ENCODE measurements at places on chromosomes 13 and 19.
A peak's percentile ranks its signal among the peaks of the same experiment; 100 is the strongest.

- no peak for DNase-seq
Observed at GRCh38 chr19:3455960-3456601, 24.2 kb downstream of the SMIM24 start.

DNA sequence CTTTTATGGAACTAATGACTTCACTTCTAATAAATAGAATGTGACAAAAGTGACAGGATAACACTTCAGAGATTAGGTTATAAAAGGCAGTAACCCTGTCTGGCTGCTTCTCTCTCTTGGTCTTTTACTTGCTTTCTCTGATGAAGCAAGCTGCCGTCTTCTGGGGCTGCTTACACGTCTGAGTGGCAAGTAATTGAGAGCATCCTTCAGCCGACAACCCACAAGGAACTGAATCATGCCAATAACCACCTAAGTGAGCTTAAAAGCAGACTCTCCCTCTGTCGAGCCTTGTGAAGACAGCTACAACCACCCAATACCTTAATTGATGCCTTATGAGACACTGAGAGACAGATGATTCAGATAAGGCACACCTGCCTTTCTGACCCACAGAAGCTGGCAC is 1091.2 kb downstream of the SLITRK1 start:
- no peak for DNase-seq

DNA sequence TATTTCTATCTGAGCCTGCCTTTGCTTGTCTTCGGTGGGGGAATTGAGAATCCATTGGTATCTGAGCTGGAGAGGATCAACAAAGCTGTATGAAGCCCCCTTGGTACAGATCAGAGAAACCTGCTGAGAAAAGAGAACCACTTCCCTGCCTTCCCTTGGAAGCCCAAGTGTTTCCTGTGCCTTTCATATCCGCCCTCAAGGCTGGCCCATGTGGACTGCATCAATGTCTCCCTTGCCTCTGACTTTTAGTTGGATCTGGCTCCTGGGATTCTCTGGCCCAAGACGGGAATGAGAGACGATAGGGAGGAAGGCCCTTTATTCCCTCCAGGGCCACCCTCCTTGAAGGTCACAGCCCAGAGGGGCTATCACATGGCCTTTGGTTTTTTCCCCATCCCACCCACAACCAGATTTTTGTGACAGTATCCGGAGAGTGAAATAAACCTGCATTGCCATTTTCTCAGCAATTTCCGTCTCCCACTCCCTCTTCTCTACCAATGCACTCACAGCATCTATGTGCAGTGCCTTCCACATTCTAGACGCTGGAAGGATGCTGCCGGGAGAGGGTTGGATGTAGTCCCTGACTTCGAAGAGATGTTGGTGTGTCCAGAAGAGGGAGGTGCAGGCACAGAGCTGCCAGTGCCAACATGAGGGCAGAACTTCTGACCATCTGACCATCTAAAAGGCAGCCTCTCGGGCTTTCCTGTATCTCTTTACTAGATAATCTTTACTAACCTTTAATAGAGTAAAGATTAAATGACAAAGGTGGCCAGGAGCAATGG is 63.8 kb downstream of the KCTD15 start:
- no peak for DNase-seq

GRCh38 chr19:40962460-40962961 is 28.6 kb upstream of the CYP2B6 start:
- DNase-seq: no peak

- DNase-seq: no peak
Observed at GRCh38 chr13:100637796-100638195, 36.8 kb downstream of the TMTC4 start.

- DNase-seq: no peak
Observed at GRCh38 chr13:54706336-54706735, 1677.7 kb downstream of the OLFM4 start.

DNA sequence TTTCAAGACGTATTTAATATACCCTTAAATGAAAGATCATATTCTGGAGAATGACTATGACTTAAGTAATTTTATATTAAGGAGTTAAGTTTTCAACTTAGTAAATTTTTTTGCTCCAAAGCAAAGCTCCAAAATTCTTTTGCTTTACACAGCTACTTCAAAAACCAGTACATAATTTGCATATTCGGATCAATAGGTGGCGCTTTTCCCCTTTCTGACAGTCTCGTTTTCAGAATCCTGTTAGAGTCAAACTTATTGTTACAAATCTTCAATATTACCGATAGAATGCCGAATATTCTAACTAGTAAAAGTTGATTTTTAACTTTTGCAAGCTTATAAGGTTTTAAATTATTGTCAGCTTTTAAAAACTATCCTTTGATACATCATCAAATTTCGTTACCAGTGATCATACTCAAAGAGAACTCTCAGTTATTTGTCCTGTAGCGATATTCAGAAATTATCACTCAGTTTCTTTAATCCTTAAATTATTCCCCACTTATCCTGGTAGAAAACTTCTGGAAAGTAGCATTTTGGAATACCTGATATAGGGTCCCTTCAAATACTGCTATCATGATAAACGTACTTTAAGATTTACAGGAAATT is 852.7 kb upstream of the KLHL1 start:
- peak; percentile 21 for DNase-seq

DNA sequence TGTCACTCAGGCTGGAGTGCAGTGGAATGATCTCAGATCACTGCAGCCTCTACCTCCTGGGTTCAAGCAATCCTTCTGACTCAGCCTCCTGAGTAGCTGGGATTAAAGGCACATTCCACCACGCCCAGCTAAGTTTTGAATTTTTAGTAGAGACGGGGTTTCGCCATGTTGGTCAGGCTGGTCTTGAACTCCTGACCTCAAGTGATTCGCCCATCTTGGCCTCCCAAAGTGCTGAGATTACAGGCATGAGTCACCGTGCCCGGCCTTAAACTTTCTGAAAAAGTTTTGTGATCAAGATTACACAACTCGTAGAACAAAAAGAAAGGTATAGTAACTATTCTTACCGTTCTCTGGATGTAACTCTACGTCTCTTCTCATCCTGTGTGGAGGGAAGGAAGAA is 21.2 kb downstream of the DNMT1 start:
- no peak for DNase-seq

DNA sequence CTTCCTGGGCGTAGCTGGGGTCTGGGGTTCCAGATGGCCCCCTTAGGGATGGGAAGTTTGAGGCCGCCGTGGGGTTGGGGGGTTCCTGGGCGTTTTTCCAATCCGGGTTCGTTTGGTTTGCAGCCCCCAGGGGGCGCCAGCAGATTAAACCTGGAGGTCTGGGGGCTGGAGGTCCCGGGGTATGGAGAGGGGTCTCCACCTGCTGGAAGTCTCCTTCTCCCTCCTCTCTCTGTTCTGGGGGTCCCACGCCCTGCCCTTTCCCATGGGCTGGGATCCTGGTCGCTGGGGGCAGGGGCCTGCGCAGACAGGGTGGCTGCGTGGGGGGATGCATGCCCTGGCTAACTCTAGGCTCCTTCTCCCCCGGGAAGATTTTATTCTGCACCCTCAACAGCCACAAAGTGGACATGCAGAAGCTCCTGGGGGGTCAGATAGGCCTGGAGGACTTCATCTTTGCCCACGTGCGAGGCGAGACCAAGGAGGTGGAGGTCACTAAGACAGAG is 899 bp downstream of the GIPC3 start:
- DNase-seq: no peak

- DNase-seq: no peak
Observed at GRCh38 chr13:85379433-85379832, 419.8 kb downstream of the SLITRK6 start.

DNA sequence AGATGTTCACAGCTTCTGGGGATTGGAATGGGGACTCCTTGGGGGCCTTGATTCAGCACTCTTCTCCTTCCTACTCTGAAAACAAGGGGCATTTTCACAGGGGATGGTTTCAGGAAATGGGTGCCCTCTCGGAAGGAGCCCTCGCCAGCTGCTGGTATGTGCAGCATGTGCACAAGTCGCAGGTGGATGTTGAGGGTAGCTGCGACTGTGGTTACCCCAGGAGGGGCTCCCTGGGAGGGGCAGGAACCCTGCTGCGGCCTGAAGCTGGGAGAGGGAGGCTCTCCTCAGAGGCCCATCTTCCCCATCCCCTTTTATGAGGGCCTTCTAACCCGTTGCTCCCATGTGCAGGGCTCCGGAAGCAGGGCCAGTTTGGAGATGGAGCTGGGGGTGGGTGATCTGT is 6.2 kb downstream of the ZNF446 start:
- DNase-seq: no peak

- no peak for DNase-seq
Observed at GRCh38 chr13:63024458-63024857, 1608.8 kb upstream of the PCDH20 start.

GRCh38 chr19:43799502-43800142 is 2.6 kb downstream of the LYPD5 start:
- no peak for DNase-seq

DNA sequence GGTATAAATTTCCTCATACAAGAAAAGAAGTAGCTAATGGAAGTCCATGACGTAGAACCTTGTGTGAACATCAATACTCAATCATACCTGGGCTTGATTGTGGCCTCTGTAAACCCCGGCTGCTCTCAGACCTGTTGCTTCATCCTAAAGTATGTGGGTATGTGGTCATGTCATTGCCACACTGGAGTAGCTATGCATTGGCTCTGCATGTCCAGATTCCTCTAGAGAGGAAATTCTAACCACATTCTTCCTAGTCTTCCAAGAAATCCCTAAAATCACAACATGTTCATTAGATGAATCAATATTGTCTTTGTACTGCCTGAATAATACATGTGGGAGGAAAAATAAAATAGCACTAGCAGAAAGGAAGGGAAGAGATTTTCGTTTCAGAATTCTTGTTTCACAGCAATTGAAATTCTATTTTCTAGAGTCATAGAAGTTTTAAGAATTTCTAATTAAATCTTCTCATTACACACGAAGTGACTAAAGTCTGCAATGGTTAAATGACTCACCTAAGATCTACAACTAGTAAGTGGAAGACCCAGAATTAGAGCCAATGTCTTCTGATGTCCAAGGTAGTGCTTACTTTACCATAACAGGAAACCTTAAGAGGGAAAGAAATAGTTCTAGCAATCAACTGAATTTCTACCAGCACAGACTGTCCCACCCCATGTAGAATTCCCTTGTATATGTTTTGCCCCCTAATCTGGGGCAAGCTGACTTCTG is 28.0 kb downstream of the RXFP2 start:
- DNase-seq: no peak

DNA sequence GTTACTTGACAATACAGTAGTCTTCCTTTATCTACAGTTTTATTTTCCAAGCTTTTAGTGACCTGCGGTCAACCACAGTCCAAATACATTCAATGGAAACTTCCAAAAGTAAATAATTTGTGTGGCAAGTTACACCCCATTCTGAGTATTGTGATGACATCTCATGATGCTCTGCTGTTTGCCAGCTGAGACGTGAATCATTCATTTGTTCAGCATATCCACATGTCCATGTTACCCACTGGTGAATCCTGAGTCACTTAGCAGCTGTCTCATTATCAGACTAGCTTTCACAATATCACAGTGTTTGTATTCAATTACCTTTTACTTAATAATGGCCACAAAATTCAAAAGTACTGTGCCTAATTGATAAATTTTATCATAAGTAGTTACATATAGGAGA is 179.8 kb downstream of the PRR20E start:
- no peak for DNase-seq

DNA sequence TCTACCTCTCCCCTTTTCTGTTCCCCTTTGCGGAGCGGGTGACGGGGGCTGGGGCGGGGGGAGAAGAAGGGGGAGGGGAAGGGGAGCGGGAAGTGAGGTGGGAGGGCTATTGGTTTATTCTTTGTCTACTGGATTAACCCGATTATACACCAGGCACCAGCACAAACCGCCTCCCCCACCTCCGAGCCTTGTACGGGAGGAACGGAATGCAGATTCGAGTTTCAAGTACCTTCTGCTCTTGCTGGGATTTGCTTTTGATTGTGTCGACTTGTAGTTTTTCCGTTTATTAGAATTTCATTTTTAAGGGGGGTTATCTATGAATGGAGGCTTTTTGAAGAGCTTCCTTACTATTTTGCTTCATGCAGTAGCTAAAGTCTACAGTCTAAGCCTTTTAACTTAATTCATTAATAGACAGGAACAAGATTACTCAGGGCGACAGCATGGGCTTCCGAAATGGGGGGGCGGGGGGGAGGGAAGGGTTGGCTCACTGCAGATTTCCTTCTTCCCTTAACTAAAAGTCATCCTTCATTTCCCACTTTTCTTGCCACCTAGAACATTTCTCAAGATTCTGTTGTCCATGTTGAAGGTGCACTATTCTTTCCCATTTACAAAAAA is 937 bp upstream of the SPRY2 start:
- DNase-seq: peak; percentile 57

DNA sequence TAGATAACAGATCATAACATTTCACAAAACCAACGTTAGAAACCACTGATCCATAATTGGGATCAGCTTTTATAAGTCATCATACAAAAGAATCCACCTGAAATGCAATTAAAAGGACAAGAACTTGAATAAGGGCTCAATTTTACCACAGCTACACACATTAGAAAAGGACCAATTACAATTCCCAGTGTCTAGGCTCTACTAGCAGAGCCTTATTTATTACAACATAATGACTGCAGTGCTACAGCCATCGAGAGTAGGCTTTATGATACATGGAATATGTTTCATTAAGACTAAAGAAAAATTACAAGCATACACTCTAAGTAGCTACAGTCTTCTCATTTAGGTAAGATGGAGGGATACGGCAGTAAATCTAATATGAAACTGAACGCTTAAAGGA is 2.9 kb downstream of the RBM26 start:
- no peak for DNase-seq

- no peak for DNase-seq
Observed at GRCh38 chr13:82681535-82681934, 1200.7 kb downstream of the SLITRK1 start.

DNA sequence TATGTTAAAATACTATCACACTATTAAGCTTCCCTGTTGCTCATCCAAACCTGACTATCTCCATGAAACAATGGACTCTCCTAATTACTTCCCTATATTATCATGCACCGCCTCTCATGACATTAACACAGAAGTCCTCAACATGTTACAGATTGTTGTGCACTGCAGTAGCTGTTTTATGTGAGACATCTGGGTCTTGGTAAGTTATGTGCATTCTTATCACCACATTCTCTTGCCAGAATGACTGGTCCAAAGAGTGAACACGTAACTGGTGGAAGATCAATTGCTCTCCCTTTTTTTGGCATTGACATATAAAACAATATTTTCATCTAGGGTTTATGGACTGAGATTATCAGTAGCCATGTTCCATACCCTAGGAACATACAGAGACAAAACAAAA is 59.4 kb downstream of the POSTN start:
- DNase-seq: no peak

- no peak for DNase-seq
Observed at GRCh38 chr13:67117010-67117550, 113.1 kb downstream of the PCDH9 start.
